ENCODE measurements at places on chromosomes 5 and 9.

DNA sequence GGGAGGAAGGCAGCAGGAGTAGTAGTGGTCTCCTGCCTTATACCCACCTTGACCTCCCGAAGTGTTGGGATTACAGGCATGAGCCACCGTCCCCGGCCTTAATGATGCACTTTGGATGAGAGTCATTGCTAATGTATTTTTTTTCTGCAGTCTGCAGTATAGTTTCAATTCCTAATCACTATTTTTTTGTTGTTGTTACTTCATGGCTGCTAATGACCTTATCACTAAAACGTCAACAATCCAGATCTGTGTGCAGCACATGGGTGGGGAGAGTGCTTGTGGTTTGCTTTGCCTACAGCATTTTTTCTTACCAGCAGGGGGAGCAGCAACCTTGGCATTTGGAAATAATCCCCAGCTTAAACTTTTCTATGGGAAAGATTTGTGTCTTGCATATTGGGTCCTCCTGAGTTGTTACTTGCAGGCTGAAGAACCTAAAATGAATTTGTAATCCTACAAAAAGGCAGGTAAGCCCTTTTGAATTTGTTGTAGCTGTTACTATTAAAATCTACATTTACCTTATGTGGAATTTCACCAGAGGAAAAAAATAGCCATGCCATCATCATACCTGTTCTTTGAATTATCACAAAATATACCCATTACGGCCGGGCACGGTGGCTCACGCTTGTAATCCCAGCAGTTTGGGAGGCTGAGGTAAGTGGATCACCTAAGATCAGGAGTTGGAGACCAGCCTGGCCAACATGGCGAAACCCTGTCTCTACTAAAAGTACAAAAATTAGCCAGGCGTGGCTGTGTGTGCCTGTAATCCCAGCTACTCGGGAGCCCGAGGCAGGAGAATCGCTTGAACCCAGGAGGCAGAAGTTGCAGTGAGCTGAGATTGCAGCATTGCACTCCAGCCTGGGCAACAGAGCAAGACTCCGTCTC is 6.3 kb upstream of the MED7 start:
- DNase-seq, result peak; percentile 27

GRCh38 chr9:87599901-87600610 is 102.4 kb downstream of the DAPK1 start:
- DNase-seq, result no peak

DNA sequence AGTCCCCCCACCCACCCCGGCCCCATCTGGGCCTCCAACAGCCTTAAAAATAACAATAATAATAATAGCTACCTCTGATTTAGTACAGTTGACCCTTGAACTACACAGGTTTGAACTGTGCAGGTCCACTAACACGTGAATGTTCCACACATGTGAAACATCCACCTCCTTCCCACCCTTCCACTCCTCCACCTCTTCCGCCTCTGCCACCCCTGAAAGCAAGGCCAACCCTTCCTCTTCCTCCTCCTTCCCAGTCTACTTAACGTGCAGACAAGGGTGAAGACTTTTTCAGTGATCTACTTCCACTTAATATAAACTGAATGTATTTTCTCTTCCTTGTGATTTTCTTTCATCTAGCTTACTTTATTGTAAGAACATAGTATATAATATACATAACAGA is 10.8 kb downstream of the PDGFRB start:
- DNase-seq, result no peak

- DNase-seq, result no peak
Measured at GRCh38 chr5:98106116-98107031, 667.1 kb upstream of the RGMB start.

GRCh38 chr9:133677126-133678010 is 41.2 kb downstream of the DBH start:
- DNase-seq, result no peak

- no peak for DNase-seq
Measured at GRCh38 chr5:18397371-18397770, 763.1 kb downstream of the TAF11L14 start.

DNA sequence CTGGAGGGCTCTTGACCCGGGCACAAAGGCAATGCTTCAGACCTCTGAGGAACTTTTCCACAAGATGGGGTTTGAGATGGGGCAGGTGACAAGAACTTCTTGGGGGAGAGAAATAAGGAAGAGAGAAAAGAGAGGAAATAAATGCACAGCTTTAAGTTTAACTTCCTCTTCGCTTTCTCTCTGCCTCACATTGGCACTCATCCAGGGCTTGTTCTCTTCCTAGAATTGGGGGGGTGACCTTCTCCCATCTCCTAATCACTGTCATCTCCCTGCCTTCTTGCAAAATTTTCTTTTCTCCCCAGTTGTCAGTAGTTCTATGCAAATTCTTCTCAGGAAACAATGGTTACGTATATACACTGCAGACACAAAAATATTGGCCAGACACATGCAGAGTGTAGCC is 19.1 kb upstream of the ADCY2 start:
- DNase-seq, result no peak

- peak; percentile 33 for DNase-seq
Measured at GRCh38 chr9:841371-842209, at the start of gene DMRT1. Gene DMRT1 (plus strand): TSS chr9:841697. CDS start chr9:841839, 142 bp downstream.

All from NCI-H1105 (cell line).